ENCODE measurements at places on chromosomes 1 and 21. TPM values are rescaled to one million over a fixed set of nuclear protein-coding genes. Genes with fewer than 3 reads are reported as not detected.

NR5A2 gene
- 1.8 TPM for total RNA-seq

RNF207 gene
- 49.3 TPM for total RNA-seq

- DNase-seq, result no peak
Observed at GRCh38 chr1:153394391-153394790, 3.5 kb upstream of the S100A8 start.

GRCh38 chr1:155622191-155622590 is 12.2 kb downstream of the MSTO1 start:
- DNase-seq, result no peak

- DNase-seq, result no peak
Observed at GRCh38 chr1:183871142-183871541, 66.2 kb downstream of the RGL1 start.

- no peak for DNase-seq
Observed at GRCh38 chr1:87279536-87279875, 49.2 kb upstream of the LMO4 start.

DNA sequence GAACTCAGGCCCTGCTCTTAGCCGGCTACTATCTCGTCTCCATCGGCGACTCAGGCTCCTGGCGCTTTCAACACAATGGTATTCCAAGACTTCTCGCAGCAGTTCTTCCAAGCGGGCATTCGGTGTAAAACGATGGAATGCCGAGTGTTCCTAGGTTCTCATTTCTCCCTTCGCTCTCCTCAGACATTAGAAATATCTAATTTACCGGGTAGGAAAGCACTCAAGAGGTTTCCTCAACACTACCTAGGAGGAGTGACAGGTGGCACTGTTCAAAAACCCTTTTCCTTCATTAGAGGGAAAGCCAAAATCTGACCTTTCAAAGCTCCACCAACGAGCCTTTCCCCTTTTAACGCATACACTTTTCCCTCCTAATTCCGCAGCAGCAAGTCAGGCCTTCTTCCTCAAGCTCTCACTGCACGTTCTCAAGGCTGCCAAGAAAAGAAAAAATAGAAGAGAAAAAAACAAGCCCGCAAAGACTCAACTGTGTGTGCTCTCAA is 601 bp downstream of the UBE2G2 start:
- DNase-seq, result peak; percentile 12

TCHHL1 gene
- not detected for total RNA-seq

KCNE1 gene
- total RNA-seq, result 0.31 TPM

RPTN gene
- not detected for total RNA-seq

LAMB3 gene
- total RNA-seq, result 142 TPM

GRCh38 chr1:24793447-24794129 is 48.3 kb downstream of the CLIC4 start:
- no peak for DNase-seq

GRCh38 chr1:153679337-153680119 is 1.0 kb downstream of the NPR1 start:
- no peak for DNase-seq

GBP4 gene
- total RNA-seq, result 0.83 TPM

- DNase-seq, result no peak
Observed at GRCh38 chr1:220791285-220791684, 4.6 kb downstream of the MTARC1 start.

TCEA3 gene
- 3.5 TPM for total RNA-seq

- DNase-seq, result no peak
Observed at GRCh38 chr21:42609811-42610210, 43.6 kb upstream of the PDE9A start.

GRCh38 chr1:187471555-187471954 is 642.8 kb downstream of the PLA2G4A start:
- no peak for DNase-seq

GRCh38 chr1:214518361-214518760 is 33.0 kb downstream of the PTPN14 start:
- no peak for DNase-seq

GRCh38 chr1:19169642-19170041 is 40.4 kb downstream of the UBR4 start:
- no peak for DNase-seq

DNA sequence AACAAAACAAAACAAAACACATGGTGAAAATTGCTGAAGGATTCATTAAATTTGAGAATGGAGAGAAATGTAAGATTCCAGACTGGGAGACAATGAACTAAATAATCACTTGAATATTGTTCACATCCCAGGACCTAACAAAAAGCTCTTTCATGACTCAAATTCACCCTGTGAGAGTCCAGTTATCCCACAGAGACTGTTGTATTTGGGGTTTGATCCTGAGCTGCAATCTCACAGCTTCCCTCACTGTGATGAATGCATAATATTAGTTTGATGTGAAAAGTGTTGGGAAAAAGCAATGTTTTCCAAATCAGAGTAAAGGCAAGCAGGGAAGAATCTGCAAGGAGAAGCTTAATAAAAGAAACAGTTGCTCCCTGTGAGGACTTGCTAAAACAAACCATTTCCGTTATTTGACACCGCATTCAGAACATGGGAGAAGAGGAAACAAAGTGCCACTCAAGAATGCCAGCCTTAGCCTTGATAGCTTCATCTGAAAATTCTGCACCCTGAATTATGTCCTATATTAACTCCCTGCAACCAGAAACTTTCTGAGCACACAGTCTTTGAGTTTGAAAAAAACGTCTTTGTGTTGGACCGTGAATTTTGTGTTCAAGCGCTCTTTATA is 208.8 kb downstream of the DAB1 start:
- no peak for DNase-seq
